GM10248 (cell line): ENCODE measurements at places on chromosomes 6 and 20.

DNA sequence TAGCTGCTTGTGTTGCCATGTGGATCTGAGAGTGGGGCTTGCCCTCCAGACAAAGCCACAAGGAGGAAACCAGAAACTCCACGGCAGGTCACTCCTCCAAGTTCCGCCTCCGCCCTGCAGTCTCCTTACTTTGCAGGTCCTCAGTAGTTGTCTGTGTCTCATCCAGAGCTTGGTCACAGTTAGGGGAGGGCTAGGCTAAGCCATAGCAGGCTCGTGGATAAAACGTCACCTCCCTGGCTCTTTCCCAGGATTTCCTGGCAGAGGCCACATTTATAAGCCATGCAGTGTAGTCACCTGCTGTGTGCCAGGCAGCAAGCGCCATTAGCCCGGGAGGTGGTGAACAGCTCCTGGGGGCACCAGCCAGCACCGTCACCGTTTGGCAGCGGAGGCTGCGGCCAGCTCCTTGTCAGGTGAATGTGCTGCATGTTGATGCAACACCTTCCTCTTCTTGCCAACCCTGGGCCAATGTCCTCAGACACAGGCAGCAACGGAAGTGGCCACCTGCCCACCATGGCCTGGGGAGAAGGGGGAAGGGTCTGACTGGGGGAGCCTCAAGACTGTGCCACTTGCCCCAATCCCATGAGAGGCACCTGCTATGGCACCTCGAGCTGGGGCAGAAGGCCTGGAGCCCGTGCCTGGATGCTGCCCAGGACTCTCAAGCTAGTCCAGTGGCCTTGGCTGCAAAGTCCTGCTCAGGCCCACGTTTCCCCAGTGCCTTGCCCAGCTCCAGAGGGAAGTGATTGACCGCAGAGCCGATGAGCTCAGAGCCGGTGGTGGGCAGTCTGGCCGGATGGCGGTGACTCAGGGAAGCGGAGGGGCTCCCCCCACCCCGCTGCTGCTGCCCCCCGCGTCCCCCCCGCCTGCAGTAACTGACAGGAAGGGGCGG is 39.0 kb upstream of the SLCO4A1 start:
- DNase-seq, result peak; percentile 75

- no peak for DNase-seq
Observed at GRCh38 chr6:74357321-74357720, 661.3 kb downstream of the CD109 start.

- no peak for DNase-seq
Observed at GRCh38 chr6:37074053-37074827, 68.8 kb downstream of the FGD2 start.

GRCh38 chr6:24080711-24081110 is 45.3 kb upstream of the NRSN1 start:
- no peak for DNase-seq

DNA sequence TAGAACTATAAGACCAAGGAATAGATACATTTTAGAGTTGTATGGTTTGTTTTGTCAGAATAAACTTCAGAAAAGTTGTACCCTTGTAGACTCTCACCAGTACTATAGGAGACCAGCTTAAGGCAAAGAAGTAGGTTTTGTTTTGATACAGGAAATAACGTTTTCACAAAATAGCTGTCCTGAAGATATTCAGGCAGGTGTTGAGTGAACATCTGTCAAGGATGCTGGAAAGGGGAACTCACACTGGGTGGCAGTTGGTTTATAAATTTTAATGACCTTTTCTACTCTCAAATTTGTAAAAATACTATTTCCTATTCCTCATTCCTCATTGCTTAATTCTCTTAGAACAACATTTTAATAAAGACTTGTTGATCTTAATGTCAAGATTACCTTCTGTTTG is 174.0 kb upstream of the MAN1A1 start:
- no peak for DNase-seq

- DNase-seq, result no peak
Observed at GRCh38 chr6:12022953-12023388, 10.9 kb downstream of the HIVEP1 start.

DNA sequence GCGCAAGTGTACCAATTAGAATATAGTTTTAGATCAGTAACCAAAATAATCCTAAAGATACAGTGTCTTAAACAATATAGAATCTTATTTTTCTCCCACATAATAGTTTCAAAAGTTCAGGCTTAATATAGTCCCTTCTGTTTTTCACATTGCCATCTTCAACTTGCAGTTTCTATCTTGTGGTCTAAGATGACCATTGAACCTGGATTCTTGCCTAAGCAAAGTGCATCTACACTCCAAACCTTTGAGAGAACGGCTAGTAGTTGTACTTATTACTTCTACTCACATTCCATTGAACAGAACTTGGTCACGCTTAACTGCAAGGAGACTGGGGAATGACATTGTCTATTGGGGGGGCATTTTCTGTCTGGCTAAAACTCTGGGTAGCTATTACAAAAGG is 373.0 kb downstream of the LMBRD1 start:
- DNase-seq, result no peak

DNA sequence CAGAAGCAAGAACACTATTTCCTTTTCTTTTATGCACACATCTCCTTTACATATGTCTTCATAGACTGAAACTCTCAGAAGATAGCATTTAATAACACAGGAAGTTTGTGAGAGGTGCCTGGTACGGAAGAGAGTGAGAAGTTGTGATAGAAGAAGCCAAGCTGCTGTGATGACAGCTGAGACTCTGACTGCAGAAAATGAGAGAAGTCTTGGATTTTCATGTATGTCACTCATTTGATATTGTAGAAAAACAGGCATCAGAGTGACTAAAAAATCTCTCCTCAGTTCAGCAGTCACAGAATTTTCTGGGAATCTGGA is 154.9 kb upstream of the BMP2 start:
- DNase-seq, result no peak

DNA sequence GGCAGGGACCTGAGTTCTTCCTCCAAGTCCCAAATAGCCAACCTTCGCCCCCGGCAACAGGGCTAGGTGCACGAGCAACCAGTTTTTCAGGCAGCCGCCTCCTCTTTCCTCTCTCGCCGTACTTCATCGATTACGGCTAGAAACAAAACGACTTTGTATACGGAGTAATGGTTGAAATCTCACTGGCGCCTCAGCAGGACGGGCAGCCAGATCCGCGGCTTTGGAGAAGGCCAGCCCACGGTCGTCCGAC is 333 bp upstream of the SMIM13 start:
- no peak for DNase-seq

GRCh38 chr6:142284419-142284818 is 17.4 kb upstream of the ADGRG6 start:
- no peak for DNase-seq

GRCh38 chr20:4813076-4813862 is 91.6 kb downstream of the PRND start:
- peak; percentile 80 for DNase-seq

- no peak for DNase-seq
Observed at GRCh38 chr6:53263917-53264316, 84.8 kb downstream of the ELOVL5 start.

GRCh38 chr20:63842258-63842657 is 11.2 kb upstream of the ZBTB46 start:
- DNase-seq, result no peak

- DNase-seq, result no peak
Observed at GRCh38 chr6:83185096-83185495, 8.0 kb downstream of the PGM3 start.

GRCh38 chr6:143321491-143322086 is 128.9 kb downstream of the ADAT2 start:
- DNase-seq, result no peak

GRCh38 chr20:42261766-42262270 is 643.6 kb upstream of the CHD6 start:
- no peak for DNase-seq

DNA sequence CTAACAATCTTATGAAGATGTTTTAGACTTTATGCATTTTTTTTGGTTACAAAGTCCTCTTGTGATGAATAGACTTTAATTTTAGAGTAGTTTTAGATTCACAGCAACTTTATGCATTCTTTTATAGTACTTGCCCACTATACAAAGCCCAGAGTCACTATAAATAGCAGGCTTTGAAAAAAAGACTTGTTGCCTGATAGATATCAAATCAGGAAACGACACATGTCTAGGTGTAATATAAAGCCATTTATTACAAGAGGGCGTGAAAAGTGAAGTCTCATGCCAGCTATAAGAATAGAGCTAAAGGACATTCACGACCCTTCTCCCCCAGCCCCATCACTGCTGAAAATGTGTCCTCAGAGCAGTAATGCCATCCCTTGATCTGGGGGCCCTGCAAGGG is 78.0 kb upstream of the MRPS10 start:
- DNase-seq, result no peak
